ENCODE measurements at places on chromosomes 2 and 18. TPM values are rescaled to one million over a fixed set of nuclear protein-coding genes. Genes with fewer than 3 reads are reported as not detected.

Gene EPC2
- 13.4 TPM for total RNA-seq

DNA sequence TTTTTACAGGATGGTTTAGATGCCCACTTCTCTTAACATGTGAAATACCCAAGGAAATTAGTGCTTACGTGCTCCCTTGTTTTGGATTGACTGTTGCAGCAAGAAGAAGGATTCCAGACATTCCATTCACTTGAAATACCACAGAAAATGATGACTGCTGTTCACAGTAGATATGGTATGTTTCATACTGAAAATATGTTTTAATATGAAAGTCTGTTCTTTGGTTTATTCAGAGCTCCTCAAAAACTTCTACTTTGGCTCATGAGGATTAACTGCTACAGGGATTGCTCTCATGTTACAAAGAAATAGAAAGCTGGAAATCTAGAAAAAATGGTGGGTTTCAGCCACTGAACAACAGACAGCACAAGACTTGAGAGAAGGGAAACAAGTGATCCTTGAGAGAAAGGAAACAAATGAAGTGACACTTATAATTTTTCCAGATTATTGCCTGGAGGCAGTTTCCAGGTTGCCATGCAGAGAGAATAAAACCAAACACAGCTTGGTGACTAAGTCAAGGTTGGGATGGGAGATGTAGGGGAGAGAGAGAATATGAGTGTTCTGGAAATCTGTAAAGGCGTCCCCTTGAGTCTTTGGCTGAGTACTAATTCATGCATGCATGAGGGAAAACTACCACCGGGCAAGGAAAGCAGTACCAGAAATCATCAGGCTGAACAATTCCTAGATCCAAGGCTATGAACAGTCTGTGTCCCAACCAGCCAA is 348.1 kb downstream of the CLIP4 start:
- no peak for DNase-seq

GRCh38 chr2:207160115-207160514 is 5.6 kb downstream of the KLF7 start:
- DNase-seq, result no peak

- DNase-seq, result no peak
Measured at GRCh38 chr2:162256591-162256991, 13.3 kb upstream of the FAP start.

GRCh38 chr2:182359027-182359989 is 67.5 kb downstream of the PDE1A start:
- no peak for DNase-seq
